ENCODE measurements at places on chromosomes 16 and 17.
A peak's percentile ranks its signal among the peaks of the same experiment; 100 is the strongest.

GRCh38 chr16:77922228-77922754 is 100.1 kb upstream of the CLEC3A start:
- DNase-seq = no peak

GRCh38 chr16:65119901-65120401 is 1.9 kb downstream of the CDH11 start:
- no peak for DNase-seq

GRCh38 chr16:27597361-27597760 is 47.4 kb downstream of the KATNIP start:
- DNase-seq = no peak

DNA sequence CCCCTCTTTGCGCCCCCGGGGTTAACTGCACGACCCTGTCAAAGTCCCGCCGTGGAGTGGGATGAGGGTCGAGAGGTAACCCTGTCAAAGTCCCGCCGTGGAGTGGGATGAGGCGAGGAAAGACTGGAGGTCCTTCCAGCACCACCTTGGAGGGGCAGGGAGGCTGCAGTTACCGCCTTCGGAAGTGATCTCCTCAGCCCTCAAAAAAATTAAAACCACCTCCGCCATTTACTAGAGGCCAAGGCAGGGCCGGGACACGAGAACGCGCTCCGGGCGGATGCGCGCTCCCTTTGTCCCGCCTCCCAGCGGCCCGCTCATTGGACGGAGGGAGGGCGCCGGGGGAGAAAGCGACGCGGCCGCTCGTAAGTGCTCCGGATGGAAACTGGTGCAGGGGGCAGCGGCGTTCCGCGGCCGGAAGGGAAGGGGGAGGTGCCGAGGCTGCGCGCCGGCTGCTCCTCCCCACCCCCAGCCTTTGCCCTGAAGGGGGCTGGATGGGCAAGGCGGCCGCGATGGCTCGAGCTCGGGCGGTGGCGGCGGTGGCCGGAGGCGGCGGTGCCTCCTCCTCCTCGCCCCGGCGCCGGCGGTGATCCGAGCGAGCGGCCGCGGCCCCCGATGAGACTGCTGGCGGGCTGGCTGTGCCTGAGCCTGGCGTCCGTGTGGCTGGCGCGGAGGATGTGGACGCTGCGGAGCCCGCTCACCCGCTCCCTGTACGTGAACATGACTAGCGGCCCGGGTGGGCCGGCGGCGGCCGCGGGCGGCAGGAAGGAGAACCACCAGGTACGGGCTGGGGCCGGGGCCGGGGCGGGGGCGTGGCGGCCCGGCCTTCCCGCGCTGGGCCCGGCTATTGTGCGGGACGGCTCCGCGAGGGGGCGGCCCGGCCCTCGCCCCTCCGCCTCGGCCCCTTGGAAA is at the start of gene METTL9:
METTL9 (plus strand) TSS at position 456 of the 909 bp plus-strand sequence; CDS start at position 613, 157 bp downstream.
- peak; percentile 98 for DNase-seq

DNA sequence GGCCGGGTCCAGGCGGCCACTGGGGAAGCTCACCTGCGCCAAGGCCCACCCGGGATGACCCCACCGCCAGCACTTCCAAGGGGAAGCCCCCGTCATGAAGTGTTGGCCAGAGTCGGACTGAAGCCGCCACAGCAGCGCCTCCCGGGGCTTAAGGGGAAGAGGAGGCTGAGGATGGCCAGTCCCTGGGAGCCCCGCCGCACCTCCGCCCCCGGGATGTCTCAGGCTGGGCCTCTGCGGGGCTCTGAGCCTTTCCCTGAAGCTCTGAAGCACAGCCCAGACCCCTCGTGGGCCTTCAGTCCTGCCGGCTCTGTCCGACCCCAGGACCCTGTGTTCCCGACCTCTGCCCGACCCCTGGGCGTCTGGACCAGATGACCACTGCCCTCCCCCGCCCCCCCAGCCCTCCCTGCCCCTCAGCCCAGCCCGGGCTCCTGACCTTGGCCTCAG is 42.8 kb upstream of the ACSF3 start:
- no peak for DNase-seq

DNA sequence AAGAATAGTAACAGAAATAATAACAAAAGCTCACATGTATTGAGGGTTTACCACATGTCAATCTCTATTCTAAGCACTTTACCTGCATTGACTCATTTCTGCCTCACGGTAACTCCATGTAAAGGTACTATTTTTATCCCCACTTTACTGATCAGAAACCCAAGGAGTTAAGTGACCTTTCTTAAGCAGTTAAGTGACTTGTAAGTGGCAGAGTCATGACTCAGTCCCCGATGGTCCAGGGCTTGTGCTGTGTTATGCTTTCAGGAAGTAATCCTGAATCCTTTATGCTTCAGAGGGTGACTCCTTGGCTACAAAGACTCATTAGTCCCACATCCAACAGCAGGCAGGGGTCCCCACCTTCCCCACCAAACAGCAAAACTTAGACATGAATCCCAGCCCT is 66.5 kb downstream of the MRM1 start:
- peak; percentile 16 for DNase-seq

DNA sequence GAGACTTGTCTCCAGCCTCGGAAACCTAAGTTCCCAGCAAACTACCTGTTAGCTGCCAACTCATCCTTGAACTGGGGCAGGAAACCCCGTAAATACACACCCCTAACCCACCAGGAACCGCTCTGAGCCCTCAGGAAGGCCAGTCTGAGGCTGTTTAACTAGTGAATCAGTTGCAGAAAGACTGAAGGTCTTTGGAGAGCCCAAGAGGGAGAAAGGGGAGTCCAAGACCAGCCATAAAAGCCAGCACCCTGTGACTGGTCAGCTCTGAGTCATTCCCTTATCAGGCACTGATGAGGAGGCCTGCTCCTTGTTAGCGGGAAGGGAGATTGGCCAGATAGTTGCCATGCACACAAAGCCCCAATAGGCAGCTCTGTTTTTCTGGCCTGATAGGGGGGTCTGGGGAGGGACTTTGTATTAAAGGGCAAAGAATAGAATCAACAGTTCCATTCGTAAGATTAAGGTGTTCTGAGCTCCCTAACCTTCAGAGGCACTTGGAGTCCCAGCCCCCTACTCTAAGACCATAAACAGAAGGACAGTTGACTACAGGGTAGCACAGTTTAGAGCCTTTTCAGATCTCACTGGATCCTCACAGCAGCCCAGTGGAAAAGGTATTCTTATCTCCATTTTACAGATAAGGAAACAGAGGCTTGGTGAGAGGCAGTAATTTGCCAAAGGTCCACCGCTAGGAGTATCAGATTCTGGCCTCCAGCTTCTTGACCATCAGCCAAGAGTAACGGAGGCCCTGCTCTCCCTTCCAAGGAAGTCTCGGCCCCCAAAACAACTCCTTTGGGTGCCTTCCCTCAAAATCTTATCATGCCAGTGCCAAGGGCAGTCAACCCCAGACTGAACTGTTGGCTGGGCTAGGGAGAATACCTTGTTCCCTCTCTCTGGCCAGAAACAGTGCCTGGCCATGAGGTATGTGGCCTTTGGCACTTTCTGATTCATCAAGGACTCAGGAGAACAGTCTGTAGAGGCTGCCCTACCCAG is 2.2 kb upstream of the KRT19 start:
- DNase-seq = peak; percentile 92

GRCh38 chr17:9646546-9646885 is 1.2 kb downstream of the USP43 start:
- DNase-seq = no peak

DNA sequence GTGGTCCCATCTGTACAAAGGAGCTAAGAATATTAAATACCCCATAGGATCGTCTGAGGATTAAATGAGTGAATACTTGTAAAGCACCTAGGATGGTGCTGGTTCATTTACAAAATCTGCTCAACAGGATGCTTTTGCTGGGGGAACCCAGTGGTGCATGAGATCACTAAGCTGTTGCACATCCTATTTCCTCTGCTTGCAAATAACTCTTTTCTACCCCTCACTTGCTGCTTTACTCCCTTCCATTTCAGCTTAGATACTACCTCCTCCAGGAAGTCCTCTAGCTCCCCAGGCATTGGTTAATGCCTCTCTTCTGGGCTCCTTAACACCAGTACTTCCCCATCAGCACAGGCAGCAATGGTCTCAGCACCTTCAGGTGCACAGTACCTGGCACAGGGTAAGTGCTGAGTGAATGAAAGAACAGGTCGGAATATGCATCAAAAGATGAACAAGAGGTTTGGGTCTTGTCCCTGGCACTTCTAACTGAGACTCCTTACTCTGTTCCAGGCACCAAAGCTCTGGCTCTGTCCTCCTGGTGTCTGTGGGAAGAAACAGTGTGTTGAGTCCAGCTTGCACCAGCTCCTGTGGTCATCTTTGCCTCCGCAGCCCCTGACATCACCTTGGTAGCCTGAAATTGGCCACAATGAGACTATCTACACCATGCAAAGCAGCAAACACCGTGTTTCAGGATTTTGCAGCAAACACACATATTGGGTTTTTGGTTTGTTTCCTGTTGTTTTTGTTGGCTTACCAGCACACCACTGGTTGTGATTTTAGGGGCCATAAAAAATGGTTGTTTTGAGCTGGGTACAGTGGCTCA is 24.1 kb upstream of the IL21R start:
- no peak for DNase-seq

DNA sequence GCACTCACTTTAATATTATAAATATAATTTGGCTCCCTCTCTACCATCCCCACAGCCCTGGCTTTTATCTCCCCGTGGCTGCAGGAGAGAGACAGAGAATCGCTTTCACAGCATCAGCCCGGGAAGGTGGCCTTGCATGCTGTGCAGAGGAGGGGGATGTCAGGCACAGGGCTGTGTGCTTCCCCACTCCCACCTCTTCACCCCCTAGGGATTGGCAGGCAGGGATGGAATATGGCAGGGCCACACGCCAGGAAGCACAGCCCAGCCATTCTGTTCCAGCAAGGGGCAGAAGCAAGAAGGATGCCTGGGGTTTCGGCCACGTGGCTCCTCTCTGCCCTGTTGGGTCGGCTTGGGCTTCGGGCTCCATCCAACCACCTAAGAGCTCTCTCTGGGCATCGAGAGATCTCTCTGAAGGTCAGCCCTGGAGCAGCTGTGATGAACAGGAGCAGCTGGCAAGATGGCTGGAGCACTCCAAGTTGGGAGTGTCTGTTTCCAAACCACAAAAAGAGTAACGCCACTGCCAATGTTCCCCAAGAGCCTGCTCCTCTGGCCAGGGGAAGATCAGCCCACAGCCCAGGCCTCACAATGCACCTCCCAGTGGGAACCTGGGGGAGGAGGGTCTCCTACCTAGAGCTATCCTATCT is 223.2 kb downstream of the C16orf78 start:
- no peak for DNase-seq

GRCh38 chr16:13528691-13529090 is 391.3 kb upstream of the ERCC4 start:
- DNase-seq = no peak

- peak; percentile 72 for DNase-seq
Measured at GRCh38 chr16:3004781-3005284, 7.9 kb upstream of the CLDN9 start.

DNA sequence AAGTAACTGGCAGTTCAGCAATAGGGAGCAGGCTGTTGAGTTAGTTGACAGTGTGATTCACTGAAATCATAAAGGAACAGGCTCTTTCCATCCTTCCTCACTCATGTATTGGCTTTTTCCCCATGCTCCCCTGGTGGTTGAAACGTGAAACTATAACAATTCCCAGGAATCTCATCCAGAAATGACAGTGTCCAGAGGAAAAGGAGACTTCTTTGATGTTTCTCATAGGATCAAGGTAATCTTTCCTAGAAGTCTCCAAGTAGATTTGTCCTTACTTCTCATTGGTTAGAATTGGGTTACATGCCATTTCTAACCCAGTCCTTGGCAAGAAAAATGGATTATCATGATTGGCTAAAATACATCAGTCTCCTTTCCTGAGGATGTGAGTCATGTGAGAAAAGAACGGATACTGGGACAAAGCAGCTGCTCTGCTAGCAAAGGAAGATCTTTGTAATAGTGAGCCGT is 14.4 kb downstream of the TTC19 start:
- peak; percentile 55 for DNase-seq

GRCh38 chr17:9203771-9204425 is 182.6 kb downstream of the NTN1 start:
- no peak for DNase-seq

DNA sequence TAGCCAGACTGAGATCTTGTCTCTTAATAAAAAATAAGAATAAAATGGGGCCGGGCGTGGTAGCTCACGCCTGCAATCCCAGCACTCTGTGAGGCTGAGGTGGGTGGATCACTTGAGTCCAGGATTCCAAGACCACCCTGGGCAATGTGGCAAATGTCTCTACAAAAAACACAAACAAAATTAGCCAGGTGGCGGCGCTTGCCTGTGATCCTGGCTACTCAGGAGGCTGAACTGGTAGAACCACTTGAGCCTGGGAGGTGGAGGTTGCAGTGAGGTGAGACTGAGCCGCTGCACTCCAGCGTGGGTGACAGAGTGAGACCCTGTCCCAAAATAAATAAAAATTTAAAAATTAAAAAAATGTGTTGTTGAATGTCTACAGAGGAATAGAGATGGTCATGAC is 2.9 kb upstream of the DEF8 start:
- no peak for DNase-seq

DNA sequence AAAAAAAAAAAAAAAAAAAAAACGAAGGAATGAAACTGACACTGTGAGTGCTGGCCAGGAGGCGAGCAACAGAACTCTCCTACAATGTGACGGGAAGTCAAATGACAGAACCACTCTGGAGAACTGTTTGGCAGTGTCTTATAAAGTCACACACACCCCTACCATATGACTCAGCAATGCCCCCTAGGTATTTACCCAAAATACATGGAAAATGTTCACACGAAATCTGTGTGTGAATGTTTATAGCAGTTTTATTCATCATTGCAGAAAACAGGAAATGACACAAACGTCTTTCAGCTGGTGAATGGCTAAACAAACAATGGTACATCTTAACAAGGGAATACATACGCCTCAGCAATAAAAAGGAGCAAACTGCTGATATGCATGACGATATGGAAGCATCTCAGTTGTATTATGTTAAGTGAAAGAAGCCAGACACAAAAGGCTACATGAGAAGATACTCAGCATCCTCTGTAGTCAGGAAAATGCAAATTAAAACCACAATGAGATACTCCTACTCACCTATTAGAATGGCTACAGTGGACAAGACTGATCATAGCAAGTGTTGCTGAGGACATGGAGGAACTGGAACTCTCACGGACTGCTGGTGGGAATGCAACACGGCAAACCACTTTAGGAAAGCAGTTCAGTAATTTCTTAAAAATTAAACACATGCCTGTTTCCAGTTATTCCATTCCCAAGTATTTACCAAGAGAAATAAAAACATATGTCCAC is 74.7 kb downstream of the TBC1D16 start:
- DNase-seq = no peak

All from Caki2 (cell line).